Pancreas (tissue), 10 donors: ENCODE measurements at places on chromosomes 4 and X.

GRCh38 chr4:105060628-105061027 is 86.0 kb upstream of the TET2 start:
- no peak for DNase-seq

- no peak for DNase-seq
Measured at GRCh38 chrX:32533848-32534247, 677.5 kb downstream of the DMD start.

DNA sequence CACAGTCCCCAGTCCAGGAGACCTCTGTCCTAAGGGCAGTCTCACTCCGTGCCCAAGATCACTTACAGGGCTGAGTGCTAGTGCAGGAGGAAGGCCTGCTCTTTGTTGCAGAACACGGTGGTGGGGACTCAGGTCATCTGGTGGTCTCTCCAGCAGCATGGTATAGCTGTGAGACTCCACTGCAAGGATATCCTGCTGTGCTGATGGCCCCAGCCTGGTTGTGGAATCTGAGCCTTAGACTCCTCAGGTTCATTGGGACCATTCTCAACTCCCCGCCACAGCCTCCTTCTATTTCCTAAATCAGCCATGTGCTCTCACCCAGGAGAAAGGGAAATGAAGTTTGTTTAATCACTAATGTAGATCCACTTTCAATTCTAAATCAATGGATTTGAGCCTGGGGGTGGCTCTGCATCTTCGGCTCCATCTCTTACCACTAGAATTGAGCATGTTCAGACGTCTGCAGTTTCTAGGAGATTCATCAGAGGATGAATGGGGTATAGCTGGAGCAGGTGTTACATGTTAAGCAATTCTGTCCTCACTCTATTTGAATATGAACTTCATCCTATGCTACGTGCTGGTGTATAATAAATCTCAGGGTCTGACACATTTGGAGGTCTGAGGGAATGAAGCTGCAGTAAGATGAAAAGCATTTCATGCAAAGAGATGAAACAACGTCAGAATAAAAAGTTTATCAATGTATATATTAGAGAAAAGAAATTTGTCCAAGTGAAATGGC is 189.2 kb downstream of the MGST2 start:
- no peak for DNase-seq

GRCh38 chr4:43224559-43224958 is 332.0 kb downstream of the GRXCR1 start:
- no peak for DNase-seq

DNA sequence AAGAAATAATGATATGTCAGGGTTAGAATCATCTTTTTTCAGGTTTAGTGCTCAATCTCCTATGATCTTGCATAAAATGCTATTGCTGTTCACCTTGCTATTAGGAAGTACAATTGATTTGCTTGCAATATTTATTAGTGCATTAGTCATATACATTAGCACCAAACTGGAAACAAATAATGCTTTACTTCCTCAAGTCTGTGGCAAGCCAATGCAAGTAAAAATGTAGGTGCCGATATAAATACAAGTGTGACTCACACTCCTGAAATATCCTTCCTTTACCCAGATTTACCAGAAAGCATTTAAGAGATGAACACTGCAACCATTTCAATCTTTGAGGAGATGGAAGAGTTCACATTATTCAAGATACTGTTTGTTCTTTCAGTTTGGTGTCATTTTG is 1487.7 kb upstream of the ADGRL3 start:
- no peak for DNase-seq

DNA sequence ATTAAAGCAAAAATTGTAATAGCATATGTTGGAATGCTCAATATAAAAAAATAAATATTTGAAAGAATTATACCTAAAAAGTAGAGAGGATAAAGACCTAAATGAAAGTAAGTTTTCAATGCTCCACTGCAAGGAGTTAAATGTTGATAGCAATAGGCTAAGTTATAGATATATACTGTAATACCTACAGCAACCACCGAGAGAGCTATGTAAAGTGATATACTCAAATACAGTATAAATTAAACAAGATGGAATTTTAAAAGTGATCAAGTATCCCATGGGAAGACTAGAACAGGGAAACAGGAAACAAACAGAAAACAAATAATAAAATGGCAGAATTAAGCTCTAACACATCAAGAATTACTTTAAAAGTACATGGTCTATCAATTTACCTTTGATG is 73.9 kb downstream of the CASP3 start:
- no peak for DNase-seq

- no peak for DNase-seq
Measured at GRCh38 chr4:53366301-53366716, 448 bp upstream of the SCFD2 start.

GRCh38 chrX:101485212-101485949 is at the start of gene ARMCX4:
Gene ARMCX4, plus strand, starts transcription at chrX:101485456. Its CDS starts 3,134 bp downstream, at chrX:101488590.
- peak; percentile 55 for DNase-seq

- DNase-seq: no peak
Measured at GRCh38 chrX:6644411-6644810, 109.5 kb upstream of the VCX3A start.

- DNase-seq: no peak
Measured at GRCh38 chrX:85897362-85898126, 149.8 kb downstream of the CHM start.

GRCh38 chr4:78569306-78569821 is 17.8 kb downstream of the ANXA3 start:
- peak; percentile 42 for DNase-seq

DNA sequence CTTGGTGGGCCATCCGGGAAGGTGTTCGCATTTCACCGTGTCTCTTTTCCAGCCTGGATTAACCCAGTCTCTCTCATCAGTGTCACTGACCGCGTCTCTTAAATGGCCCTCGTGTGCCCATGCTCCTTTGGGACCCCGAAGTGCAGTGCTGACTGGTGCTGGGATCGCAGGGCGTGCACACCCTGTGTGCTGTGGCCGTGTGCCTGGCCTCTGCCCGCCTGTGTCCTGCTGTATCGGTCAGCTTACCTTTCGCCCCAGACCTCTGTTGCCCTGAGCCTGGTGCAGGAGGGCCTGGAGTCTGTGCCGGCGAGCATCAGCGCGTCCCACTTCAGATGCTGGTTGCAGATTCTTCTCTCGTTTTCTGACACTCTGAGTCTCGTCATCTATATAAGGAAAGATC is 68.3 kb upstream of the HGFAC start:
- no peak for DNase-seq
